Skeletal muscle cell (primary cell): ENCODE measurements at places on chromosomes 11 and 22.

DNA sequence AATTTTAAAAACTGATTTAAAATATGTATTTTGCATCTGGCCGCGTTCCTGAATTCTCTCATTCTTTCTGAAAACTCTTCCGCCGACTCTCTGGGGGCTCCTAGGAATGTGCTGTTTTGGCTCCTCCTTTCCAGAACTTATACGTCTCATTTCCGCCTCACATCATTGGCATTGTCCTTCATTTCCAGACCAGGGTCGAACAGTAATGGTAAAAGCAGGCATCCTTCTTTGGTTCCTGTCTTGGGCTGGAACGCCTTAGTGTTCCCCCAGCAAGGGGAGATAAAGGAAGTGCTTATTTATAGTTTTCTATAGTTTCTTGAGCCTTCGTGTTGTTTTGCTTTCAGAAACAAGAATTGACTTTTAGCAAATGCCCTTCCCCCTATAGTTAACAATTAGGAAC lies 10.9 kb upstream of the TNNT3 start:
- DNase-seq, result peak; percentile 29

DNA sequence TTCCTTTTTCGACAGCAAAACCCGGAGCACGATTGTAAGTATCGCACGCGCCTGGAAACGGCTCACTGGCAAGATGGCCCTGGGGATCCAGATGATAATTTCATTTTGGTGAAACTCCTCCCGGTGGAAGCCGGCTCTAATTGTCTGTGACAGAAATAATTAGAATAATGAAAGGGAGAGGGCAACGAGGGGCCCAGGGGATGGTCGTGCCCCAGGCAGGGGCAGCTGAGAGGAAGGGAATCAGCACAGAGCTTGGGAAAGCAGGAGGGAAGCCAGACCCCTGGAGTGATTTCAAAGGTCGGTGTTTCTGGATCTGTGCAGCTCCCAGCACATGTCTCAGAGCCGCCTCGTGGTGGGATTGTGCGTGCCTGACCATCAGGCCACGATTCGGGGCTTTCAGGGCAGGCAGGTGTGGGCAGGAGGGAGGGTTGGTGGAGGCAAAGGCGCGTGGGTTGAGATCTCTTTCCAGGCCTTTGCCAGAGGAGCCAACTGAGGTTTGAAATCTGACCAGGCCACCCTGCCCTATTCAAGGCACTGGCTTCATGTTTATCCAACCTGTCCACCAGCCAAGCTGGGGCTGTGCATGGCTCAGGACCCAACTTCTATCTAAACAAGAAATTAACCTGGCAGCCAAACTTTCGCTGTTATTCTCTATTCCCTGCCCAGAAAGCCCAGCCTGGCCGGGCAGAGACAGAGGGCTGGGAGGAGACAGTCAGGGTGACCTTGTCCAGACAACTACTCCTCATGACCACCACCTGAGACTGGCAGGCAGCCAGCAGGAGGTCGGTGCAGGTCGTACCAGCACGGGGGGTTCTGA lies 27.8 kb downstream of the ANO1 start:
- no peak for DNase-seq

- no peak for DNase-seq
Measured at GRCh38 chr11:130842001-130842400, 74.3 kb downstream of the SNX19 start.

DNA sequence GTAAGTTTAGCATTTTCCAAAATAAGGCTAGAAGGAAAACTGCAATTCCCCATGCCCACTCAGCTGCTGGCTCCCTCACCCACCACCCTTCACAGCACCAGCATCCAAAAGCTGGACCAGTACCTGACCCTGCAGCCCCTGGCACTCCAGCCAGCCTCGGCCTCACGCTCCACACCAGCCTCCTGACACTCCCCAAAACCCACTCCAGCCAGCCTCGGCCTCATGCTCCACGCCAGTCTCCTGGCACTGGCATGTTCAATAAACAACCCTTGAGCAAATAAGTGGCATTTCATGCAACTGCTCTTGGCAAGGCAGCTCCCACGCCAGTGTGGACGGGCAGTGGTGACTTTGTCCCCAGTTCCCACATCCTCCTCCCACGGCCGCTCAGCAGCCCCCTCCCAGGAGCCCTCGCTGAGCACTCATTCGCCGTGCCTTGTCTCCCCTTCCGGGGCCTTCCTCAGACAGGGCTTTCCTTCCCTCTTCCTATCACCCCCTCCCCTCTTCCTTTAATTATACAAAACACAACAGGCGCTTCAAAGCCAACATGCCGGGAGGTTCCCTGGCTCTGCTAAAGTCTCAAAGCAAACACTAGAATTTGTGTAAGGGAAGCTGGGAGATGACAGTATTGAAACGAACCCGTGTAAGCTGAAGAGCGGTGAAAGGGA lies 6.8 kb downstream of the TOLLIP start:
- no peak for DNase-seq

GRCh38 chr11:6431861-6432260 lies 8.9 kb downstream of the HPX start:
- peak; percentile 66 for DNase-seq

GRCh38 chr22:23509571-23510302 lies 70.4 kb downstream of the IGLL1 start:
- DNase-seq, result peak; percentile 24

DNA sequence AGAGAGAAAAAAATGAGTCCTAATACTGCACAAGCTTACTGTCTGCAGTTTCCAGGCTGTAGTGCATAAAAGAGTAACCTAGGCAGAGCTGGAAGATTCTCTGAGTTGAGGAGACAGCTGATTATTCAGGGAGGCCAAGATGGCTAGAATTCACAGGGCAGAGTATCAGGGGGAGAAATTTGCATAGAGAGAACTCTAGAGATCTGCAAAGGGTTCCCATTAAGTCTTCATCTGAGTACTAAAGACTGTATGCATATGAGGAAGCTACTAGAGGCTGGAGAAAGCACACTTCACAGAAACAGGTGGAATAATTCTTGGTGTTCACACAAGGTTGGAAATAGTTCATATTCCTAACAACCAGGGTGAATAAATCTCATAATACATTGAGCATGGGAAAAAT lies 66.6 kb upstream of the RRAS2 start:
- DNase-seq, result no peak

DNA sequence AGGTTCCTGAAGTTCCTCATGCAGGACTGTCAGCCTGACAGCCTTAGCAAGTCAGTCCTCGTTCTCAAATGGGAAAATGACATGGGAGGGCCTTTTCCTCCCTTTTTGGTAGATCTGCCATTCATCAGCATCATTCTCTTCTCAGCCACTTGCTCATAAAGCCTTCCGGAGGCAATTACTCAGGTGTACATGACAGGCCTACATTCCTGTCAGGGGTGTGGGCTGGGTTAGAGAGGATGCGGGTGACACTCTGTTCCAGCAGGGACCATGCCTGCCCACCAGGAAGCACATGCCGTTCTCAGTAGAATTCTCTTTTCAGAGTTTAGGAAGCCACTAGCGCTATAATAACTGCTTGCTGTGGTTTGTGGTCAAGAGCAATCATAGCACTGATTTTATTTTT lies 24.2 kb upstream of the ANKK1 start:
- no peak for DNase-seq

GRCh38 chr11:316891-317301 lies 3.1 kb downstream of the IFITM1 start:
- DNase-seq, result no peak

GRCh38 chr11:11777897-11778296 lies 63.9 kb upstream of the USP47 start:
- DNase-seq, result no peak

DNA sequence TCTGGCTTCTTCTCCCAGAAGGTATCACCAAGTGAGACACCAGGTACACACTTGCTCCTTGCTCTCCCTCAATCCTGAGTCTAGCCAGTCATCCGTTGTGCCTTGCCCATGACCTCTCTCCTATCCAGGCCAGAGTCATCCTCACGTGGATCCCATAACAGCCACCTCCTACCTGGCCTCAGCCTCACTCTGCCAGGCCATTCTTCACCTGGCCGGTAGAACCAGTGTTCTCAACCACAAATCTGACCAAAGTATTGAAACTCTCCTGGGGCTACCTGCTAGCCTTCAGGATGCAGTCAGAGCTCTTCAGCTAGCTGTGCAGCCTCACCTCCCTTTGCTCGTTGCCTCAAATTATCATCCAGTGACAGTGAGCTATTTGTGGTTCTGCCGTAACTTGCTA lies 37.7 kb downstream of the CHRDL2 start:
- no peak for DNase-seq

- DNase-seq, result no peak
Measured at GRCh38 chr11:106475181-106475580, 397.7 kb downstream of the AASDHPPT start.

GRCh38 chr22:28074526-28074925 lies 155.5 kb upstream of the PITPNB start:
- no peak for DNase-seq

DNA sequence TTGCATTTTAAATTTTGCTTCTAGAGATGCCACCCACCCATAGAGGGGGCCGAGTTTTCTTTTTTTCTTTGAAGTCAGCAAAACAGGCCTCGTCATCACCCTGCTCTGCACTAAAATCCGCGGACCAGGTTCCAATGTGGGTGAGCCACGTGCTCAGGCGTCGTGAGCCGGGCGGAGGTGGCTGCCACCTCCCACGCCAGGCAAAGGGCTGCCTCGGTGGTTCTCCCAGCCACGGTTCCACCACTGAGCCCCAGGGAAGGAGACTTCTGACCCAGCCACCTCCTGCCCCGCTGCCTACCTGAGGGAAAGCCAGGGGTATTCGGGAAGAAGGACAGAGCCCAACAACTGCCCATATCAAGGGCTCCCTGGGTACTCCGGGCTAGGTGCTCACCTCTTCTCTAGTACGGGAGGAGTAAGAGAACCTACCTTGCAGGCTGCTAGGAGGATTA lies 45.3 kb downstream of the MN1 start:
- no peak for DNase-seq

DNA sequence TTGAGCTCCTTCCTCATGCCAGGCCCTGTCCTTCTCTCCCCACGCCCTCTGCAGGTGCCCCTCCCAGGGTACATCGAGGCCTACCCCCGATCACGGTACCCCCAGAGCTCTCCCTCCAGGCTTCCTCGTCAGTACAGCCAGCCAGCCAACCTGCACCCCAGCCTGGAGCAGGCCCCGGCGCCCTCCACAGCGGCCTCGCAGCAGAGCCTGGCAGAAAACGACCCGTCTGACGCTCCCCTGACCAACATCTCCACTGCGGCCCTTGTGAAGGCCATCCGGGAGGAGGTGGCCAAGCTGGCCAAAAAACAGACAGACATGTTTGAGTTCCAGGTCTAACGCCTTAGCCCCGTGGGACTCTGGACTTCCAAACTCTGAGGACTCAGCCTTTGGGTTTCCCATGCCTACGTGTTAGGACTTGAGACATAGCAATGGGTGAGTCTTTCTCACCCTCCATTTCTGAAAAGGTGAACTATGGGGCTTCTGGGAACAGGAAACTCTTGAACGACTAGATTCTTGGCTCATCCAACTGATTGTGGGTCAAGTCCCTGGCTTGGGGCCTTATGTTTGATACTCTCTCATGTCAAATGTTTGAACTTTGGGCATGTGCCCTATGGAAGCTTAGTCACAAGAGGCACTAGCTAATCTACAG lies 32.7 kb downstream of the C11orf91 start:
- no peak for DNase-seq

GRCh38 chr11:64436000-64436399 lies 77.0 kb downstream of the RPS6KA4 start:
- DNase-seq, result no peak

- no peak for DNase-seq
Measured at GRCh38 chr11:58574881-58575280, 775 bp downstream of the LPXN start.

- DNase-seq, result no peak
Measured at GRCh38 chr11:60984636-60985035, 13.2 kb downstream of the CD6 start.

- DNase-seq, result no peak
Measured at GRCh38 chr11:78586452-78587046, 11.9 kb upstream of the NARS2 start.

DNA sequence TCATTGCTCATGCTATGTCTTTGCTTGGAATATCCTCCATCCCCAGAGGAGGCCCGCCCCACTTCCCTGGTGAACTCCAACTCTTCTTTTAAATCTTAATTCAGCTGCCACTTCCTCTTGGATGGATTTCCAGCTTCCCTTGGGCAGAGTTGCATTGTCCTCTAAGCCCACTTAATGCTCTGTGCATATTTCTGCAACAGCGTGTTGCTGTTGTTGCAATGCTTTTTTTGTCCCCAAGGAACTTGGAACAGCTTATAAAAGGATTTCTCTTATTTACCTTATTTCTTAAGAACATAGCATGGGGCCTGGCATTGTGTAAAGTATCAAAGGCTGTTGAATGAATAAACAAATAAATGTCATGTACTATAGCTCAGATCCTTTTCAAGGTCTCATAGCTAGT lies 507.4 kb downstream of the METTL15 start:
- DNase-seq, result peak; percentile 49

DNA sequence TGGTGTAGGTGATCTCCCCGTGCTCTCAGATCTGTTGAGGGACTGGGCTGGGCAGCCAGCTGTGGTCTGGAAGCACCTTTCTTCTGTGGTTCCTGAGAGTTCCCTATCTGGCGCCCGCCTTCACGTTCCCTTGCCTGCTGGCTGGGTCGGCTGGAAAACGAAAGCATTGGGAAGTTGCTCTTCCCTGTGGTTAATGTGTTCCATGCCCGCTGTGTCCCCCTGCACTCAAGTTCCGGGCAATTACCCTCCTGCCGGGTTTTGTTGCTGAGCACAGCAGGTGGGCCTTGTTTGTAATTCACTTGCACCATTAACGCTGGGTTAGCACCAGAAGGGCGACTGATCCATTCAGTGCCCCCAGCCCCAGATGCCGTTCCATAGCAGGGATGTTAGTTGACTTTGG lies 134.1 kb downstream of the GRIK4 start:
- DNase-seq, result no peak

- DNase-seq, result no peak
Measured at GRCh38 chr11:93288767-93289166, 41.8 kb upstream of the DEUP1 start.

DNA sequence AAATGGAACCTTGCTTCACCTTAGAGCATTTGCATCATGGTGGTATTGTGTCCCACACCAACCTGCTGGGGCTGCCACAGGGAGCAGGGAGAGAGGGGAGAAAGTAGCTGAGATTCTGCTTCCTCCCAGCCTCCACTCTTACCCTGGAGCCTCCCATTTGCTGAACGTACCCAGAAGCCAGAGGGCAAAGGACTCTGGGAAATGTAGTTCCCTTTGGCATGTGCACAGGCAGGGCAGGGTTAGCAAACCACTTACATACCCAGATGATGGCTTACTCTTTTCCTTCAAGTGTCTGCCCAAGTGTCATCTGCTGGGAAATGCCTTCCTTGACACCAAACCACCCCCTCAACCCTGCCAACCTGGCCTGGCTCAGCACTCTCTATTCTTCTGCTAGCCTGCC lies 16.9 kb downstream of the SMIM38 start:
- no peak for DNase-seq

DNA sequence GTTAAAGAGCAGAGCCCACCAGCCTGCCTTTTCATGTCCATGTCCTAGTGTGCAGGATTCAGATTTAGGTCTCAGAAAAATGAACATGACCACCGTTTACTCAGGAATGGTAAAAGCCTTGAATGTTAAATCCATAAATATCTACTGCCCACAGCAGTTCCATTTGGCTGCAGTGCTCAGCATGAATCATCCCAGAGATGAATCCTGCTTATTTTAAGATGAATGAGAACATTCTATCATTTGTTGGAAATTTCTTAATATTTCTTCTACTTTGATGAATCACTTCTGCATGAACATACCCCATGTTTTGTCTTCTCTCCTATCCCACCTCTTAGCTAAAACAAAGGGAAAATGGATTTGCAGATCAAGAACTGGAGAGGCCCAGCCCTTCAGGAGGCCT lies 47.5 kb upstream of the AQP11 start:
- peak; percentile 25 for DNase-seq
